Aorta (tissue), 5 donors: ENCODE measurements at places on chromosomes 3 and 15. TPM values are rescaled to one million over a fixed set of nuclear protein-coding genes. Genes with fewer than 3 reads are reported as not detected.

The DNAH12 gene
- 0.18 TPM for total RNA-seq

The FANCD2OS gene
- not detected for total RNA-seq

The CCDC66 gene
- total RNA-seq, result 51.5 TPM

The PIF1 gene
- total RNA-seq, result 2.8 TPM

The FAM107A gene
- 23.6 TPM for total RNA-seq

The TYRO3 gene
- total RNA-seq, result 9.8 TPM

The TIMMDC1 gene
- total RNA-seq, result 64.0 TPM

The TBC1D2B gene
- total RNA-seq, result 49.0 TPM

The ROPN1 gene
- total RNA-seq, result not detected

The KLHL40 gene
- total RNA-seq, result not detected

The CISH gene
- total RNA-seq, result 10.1 TPM

The NCBP2 gene
- total RNA-seq, result 48.1 TPM

The GATA2 gene
- total RNA-seq, result 39.5 TPM

The IRAK2 gene
- 8.3 TPM for total RNA-seq

The DLEC1 gene
- total RNA-seq, result 0.69 TPM

The SERINC4 gene
- total RNA-seq, result not detected

The ATP13A5 gene
- total RNA-seq, result not detected
